Endothelial cell of umbilical vein (primary cell): ENCODE measurements at places on chromosomes 5 and 9. TPM values are rescaled to one million over a fixed set of nuclear protein-coding genes. Genes with fewer than 3 reads are reported as not detected.

DNA sequence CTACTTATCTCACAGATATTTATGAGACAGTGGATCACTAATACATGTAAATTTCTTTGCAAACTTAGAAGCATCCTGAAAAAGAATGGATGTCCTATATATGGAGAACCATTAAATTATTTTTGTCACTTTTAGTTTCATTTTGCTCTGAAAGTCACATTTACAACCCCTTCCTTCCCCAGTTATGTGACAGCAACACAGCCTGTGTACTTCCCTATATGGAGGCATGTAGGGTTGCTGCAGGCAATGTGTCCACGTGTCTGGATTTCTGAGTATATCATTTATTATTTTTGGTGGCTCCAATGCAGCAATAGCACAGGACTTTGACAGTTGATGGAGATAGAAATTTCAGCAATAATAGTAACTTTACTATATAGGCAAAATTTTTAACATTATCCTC lies 156.4 kb downstream of the ST8SIA4 start:
- DNase-seq: no peak

The PCDHB3 gene
- total RNA-seq: not detected in 2 replicates

- DNase-seq: no peak
Measured at GRCh38 chr9:99353408-99353807, 131.3 kb downstream of the SEC61B start.

GRCh38 chr5:101783241-101784013 lies 512.7 kb downstream of the SLCO4C1 start:
- DNase-seq: no peak
